ENCODE measurements at places on chromosomes 5 and 9.

DNA sequence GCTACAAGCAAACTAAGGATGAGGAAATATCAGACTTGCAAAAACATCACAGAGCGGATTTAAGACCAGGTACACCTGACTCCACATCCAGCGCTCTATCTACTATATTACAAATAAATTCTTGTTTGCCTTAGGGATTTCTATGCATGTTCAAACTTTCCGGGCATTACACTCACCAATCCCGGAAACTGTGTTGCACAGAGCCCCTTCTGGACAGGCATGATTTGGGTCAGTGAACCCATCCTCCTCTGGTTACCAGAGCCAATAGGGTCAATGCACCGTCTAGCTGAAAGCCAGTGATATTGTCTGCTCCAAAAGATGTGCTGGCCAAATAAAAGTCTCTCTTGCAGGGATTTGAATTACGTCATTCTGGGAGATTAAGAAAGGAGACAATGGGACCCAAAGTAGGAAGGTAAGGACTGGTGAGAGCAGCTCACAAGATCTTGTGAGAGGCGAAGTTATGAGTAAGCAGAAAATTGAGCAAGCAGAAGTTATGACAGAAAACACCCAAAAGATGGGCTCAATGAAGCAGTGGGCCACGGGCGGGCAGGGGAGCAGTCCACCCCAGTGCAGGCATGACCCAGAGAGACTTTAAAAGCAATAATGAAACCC is 155.8 kb upstream of the RAI14 start:
- no peak for DNase-seq

DNA sequence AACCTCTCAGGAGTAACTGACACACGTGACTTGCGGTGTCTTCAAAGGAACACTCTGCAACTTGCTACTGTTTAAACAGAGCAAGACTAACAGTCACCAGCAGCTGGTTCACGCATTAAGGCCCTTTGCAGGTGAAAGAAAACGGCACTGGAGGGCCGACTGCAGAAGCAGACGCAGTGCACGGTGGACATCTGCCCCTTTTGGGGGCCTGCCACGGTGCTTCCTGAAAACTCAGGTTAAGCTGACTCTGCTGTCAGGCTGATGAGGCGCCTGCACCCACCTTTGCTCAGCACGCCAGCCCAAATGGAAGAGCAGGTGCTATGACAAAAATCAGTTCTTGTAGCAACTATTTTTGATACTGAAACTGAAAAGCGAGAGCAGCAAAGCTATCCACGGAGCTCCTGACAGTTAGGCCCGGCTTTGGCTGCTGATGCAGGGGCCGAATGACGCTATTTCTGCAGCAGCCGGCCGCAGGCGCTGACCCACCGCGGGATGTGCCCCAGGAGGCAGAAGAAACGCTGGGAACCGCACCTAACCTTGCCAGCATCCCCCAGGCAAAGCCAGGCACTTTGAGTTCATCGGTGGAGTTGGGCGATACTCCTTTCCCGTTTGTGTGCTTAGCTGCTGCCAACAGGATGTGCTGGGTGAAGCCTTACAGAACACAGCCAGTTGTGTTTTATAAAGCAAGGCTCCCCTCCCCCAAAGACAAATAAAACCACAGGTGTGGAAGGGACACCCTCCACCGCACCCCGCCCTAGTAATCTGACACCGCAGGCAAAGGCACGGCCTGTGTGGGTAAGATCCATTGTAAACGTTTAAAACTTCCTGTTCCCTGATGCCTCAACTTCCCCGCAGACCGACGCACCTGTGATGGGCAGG is 21.1 kb upstream of the TERT start:
- peak; percentile 30 for DNase-seq

DNA sequence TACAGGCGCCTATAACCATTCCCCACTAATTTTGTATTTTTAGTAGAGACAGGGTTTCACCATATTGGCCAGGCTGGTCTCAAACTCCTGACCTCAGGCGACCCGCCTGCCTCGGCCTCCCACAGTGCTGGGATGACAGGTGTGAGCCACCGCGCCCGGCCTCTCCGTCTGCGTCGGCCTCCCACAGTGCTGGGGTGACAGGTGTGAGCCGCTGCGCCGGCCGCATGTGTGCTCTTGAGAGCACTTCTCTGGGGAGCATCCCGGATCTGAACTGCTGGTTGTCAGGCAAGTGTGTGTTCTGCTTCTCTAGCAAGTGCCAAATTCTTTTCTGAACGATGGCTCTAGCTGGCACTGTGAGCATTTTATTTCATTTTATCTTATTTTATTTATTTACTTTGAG is 3.7 kb upstream of the ENTPD2 start:
- DNase-seq = no peak

- no peak for DNase-seq
Measured at GRCh38 chr5:3187771-3188425, 407.7 kb upstream of the IRX1 start.

GRCh38 chr5:129629575-129629974 is 118.3 kb upstream of the MINAR2 start:
- no peak for DNase-seq

- no peak for DNase-seq
Measured at GRCh38 chr5:161176221-161176620, 324.2 kb upstream of the ATP10B start.

GRCh38 chr9:97990259-97990658 is 7.1 kb downstream of the ANP32B start:
- no peak for DNase-seq

DNA sequence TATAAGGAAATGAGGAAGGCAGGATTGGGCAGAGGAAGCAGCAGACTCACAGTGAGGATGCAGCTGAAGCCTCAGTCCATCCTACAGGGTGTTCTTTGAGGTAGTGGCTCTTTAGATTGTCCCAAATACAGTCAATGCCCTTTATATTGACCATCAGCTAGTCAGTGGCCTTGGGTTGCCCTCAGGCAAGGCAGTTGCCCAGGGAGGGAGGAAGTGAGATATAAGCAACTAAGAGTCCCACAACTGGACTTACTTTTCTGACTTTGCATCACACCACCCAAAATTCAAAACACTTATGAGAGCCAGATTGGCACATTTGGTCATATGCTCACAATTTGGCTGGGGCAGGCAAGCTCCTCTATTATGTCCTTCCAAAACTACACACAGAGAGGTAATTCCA is 9.4 kb upstream of the SLC12A2 start:
- no peak for DNase-seq

GRCh38 chr5:66171349-66172344 is 27.5 kb downstream of the SREK1 start:
- peak; percentile 47 for DNase-seq

- no peak for DNase-seq
Measured at GRCh38 chr5:135392256-135392655, 6.8 kb downstream of the MACROH2A1 start.
